ENCODE measurements at places on chromosomes 2 and 18.

- no peak for DNase-seq
Observed at GRCh38 chr2:213161759-213162515, 10.5 kb upstream of the IKZF2 start.

DNA sequence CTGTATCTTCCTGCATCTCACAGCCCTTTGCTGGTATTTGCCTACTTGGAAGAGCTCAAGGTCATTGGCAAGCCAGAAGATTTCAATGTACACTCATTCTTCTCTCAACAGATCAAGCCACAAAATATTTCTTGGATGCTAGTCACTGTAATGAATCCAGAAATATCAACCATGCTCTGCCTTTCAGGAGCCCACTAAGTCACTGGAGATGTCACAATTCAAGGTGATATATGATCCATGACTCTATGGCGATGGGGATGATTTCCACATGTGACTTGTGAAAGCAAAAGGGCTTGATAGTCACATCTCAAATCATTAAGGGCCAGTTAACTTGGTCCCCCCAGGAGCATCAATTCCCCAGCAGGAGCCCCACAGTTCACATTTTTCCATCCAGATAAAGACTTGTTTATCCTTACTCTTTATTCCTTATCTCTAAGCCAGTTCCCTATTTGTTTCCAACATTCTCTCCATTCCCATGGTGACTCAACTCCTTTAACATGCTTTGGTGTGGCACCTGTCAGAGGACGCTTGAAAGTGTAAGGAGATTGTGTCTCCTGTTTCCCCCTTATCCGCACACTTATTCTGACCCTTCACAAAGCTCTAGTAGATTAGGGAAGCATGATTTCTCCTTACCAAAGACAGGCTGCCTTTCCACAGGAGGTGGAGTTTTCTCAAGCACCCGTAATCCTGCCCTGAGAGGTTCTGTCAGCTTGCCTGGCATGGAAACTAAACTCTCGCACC, 15.8 kb downstream of the PKDCC start:
- DNase-seq: no peak

DNA sequence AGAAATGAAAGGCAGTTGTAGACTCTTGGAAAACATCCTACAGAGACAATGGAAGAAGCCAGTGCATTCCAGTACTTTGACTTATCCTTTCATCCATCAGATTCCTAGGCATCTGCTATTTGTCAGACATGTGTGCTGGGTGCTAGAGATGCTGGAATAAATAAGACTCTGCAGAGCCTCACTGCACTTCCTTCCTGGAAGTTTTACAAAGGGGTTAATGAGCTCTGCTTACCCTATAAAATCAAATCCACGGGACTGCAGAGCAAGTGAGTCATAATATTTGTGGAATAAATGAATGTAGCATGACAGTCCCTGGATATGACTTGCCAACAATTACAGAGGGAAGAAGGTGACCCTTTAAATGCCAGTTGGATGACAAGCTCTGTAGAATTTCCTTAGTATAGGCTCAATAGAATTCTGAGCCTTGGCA, 52.7 kb upstream of the NPAS2 start:
- DNase-seq: no peak

DNA sequence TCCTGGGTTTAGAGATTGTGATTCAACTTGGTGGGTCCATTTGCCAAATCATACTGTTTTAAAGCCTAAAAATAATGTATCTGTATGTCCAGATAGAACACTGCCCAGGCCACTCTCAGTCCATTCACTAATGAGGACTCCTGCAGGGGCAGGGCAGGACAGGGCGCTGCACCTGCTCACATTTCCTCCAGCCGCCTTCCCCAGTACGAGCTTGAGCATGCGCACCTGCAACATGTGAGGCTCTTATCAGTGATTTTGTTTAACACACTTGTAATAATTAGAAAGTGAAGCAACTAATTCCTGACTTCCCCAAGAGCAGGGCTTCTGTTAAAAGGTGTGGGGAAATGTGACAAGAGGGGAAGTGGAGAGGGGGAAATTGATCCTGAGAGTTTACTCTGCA, 89.7 kb downstream of the AFF3 start:
- DNase-seq: no peak

- DNase-seq: no peak
Observed at GRCh38 chr2:190554357-190555006, 20.0 kb upstream of the NEMP2 start.
